ENCODE measurements at places on chromosomes 5 and 9.

- no peak for DNase-seq
Observed at GRCh38 chr5:54573812-54574489, 56.4 kb downstream of the SNX18 start.

DNA sequence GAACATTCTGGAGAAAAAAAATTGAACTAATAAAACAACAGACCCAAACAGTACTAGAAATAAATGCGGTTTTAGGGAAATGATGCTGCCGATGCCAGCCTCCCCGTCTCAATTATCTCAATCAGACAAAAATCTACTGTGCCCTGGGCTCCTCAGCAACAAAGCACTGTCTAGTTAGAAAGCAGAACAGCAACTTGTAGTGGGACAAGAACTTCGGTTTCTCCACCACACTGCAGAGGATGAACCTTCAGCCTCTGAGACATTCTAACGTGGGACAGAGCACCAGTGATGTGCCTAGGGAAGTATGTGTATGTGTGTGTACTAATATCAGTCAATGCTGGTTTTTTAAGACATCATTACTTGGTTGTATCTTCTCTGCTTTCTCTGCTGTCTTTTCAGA, 11.1 kb upstream of the CAST start:
- no peak for DNase-seq

- DNase-seq, result no peak
Observed at GRCh38 chr5:176650354-176650884, 3.1 kb downstream of the TSPAN17 start.

- DNase-seq, result no peak
Observed at GRCh38 chr9:134221273-134222017, 57.1 kb upstream of the RNU6ATAC start.

- DNase-seq, result no peak
Observed at GRCh38 chr5:67652201-67652600, 455.6 kb upstream of the CD180 start.

GRCh38 chr5:75461679-75462078, 49.8 kb downstream of the CERT1 start:
- DNase-seq, result no peak

GRCh38 chr5:125004009-125004408, 257.6 kb upstream of the ZNF608 start:
- no peak for DNase-seq

DNA sequence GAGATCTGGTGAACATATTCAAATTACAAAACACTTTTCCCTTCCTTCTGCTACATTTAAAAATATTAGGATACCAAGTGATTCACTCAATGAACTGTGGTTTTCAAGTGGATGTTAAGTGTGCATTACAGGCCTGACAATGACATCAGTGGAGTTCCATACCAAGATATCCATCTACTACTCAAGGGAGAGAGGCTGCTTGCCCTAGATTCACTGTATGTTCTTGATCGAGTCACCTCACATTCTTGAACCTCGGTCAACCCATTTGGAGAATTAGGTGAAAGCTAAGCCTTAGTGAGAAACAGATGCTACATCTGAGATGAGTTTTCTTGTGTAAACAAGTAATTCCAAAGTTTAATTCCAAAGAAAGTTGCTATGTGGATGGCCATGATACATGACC, 142.2 kb downstream of the FGF10 start:
- DNase-seq, result no peak

DNA sequence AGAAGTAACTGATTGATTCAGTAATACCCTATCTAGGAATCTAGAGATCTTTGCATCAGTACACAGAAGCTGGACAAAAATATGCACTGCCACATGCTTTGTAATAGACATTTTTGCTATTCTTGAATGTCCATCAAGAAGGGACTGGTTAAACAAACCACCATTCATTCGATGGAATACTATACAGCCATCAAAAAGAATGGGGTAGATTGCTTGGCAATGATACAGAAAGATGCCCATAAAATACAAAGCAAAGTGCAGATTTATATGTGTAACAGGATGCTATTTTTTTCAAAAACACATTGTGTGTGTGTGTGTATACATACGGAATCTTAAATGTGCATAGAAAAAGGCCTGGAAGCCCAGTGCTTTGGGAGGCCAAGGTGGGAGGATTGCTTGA, 7.6 kb downstream of the TNIP1 start:
- no peak for DNase-seq

- DNase-seq, result no peak
Observed at GRCh38 chr9:74503666-74504065, 6.5 kb downstream of the RORB start.

GRCh38 chr5:44919560-44919959, 110.8 kb downstream of the MRPS30 start:
- DNase-seq, result no peak
